ENCODE measurements at places on chromosomes 2 and 18.

DNA sequence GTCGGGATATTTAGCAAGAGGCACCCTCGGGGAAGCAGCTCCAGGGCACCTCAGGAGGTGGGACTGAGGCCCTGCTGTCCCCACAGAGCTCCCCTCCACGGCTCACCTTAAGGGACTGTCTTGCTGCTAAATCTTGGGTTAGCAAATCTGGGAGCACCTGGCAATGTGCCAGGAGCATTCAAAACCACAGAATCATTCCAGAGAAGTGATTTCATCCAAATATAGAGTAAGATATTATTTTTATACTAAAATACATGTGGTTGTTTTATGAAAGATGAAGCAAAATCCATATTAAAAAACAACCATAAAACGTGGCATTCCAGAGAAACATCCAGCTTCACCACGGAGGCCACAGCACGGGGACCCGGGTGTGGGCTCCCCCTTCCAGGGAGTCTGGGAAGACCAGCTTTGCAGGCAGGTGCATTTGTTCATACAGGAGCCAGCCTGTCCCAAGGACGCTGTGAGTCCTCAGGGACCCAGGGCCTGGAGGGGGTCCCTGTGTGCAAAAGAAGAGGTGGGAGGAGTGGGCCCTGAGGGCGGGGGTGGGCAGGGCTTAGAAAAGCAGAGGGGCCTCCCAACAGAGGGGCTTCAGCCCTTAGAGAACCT is 16.3 kb downstream of the HS1BP3 start:
- DNase-seq: no peak

DNA sequence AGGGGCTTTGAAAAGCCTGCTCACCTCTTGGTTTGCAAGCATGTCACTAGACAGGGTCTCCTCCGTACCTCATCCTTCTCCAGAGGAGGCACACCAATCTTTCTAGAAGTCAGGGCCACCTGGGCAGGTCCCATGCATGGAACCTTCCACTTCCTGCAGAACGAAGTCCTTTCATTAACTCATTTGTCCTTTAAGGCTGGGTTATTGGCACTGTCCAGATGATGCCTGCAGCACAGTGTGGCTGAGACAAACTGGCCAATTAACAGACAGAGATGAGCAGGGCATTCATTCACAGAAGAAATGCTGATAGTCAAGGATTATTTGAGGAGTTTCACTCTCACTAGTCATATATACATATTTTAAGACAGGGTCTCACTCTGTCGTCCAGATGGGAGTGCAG is 245.3 kb downstream of the TFCP2L1 start:
- no peak for DNase-seq

DNA sequence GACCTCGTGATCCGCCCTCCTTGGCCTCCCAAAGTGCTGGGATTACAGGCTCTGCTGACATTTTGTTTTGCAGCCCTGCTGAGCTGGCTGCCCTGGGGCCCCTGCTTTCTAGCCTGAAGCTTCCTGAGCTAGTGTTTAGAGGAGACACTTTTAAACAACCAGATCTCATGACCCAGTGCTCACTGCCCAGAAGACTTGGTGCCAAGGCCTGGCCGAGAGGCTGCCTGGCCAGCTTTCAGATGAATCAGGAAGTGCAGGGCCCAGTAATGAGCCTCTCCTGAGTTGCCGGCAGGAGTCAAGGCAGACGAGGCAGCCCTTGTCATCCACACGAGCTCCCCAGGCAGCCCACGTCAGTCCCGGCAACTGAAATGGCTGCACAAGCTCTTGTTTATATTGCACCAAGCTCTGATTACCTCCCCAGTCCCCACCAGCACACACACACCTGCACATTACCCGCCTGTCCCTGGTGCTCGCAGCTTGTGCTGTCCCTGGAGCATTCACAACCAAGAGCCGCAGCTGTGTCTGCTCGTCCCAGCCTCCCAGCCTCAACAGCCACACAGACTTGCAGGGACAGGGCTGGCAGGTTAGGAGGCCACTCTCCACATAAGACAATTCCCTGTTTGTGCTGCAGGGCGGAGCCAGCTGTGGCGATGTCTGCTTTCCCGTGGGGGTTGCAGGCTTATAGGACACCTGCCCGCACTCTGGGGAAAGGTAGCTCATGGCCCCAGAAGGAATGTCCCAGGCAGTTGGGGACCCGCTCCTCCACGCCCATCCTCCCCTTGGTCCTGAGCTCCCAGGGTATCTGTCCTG is 331.2 kb upstream of the MYT1L start:
- DNase-seq: no peak

- DNase-seq: peak; percentile 41
Observed at GRCh38 chr2:43225093-43225787, 1.2 kb downstream of the ZFP36L2 start.

GRCh38 chr2:28547906-28548600 is 52.2 kb downstream of the PLB1 start:
- no peak for DNase-seq

- no peak for DNase-seq
Observed at GRCh38 chr2:96241900-96242611, 23.7 kb downstream of the TMEM127 start.

DNA sequence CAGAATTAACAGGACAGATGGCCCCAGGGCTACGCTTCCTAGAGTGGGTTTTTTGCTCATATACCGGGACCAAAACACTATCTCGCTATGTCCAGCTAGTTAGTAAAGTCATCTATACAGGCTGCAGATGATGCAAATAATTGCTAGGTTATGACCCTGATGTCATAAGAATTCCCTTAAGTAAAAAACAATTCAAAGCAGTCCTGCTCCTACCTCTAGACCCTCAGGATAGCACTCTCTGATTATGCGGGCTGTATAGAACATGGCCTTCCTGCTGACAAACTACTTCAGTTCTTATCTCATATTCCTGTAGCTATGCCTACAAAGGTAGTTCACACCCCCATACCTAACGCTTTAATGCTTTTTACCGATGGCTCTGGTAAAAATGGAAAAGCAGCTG is 13.2 kb downstream of the DYNAP start:
- no peak for DNase-seq

GRCh38 chr2:188519136-188519535 is 227.5 kb downstream of the GULP1 start:
- DNase-seq: no peak

GRCh38 chr18:78986018-78986481 is 6.4 kb downstream of the SALL3 start:
- DNase-seq: no peak

DNA sequence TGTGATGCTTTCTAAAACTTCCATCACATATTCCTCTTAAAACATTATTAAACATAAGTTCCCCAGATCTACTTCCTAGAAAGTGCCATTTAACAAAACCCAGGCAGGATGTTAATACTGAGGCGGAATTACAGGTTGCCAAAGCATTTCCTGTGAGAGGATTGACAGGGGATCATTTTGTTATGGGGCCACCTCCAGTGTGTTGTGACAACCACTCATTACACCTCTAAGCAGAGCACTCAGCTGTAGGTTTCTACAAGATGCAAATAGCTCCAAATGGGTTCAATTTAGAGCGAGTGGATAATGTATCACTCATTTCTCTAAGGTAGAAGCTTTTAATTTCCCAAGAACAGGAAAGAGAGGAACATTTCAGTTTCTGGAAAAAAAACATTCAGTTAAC is 1429.5 kb upstream of the ACVR2A start:
- no peak for DNase-seq

Measured in T-helper 17 cell (primary cell).